ENCODE measurements at places on chromosomes 5 and 9.

GRCh38 chr5:13746026-13746425 is 198.5 kb downstream of the DNAH5 start:
- DNase-seq: no peak

DNA sequence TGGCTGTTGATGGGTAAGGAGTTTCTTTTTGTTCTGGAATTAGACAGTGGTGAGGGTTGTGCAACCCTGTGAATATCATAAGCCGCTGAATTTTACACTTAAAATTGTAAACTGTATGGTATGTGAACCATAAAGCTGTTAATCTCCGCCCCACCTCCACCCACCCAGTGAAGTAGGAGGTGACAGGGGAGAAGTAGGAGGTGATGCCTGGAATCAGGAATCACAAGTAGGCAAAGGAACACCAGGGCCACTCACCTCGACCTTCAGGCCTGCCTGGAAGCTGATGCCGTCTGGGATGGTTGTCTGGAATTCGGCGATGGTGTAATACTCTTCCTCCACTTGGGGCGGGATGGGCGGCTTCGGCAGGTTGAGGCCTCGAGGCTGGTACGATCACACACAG is 62.3 kb upstream of the UBTD2 start:
- no peak for DNase-seq

DNA sequence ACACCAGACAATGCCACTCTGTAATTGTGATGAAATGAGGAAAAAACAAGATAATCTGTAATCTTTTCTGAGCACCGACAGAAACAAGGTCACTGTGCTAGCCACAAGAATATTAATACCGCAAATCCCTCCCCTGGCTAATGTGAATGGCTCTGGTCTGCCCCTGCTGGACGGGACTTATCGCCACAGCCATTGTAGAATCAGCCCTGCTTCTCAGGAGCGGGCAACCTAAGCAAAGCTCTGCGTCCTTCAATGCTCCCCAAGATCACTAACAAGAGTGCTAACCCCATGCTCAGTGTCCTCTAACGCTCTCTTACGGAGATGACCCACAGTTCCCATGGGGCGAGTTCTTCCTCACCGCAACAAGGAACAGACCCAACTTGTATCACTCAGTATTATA is 42.7 kb downstream of the OR2V1 start:
- peak; percentile 58 for DNase-seq

GRCh38 chr9:5568868-5569267 is 58.5 kb downstream of the PDCD1LG2 start:
- DNase-seq: no peak

GRCh38 chr5:143921525-143922311 is 109.8 kb downstream of the HMHB1 start:
- DNase-seq: no peak

- DNase-seq: peak; percentile 96
Measured at GRCh38 chr9:613771-614347, 227.6 kb upstream of the DMRT1 start.

DNA sequence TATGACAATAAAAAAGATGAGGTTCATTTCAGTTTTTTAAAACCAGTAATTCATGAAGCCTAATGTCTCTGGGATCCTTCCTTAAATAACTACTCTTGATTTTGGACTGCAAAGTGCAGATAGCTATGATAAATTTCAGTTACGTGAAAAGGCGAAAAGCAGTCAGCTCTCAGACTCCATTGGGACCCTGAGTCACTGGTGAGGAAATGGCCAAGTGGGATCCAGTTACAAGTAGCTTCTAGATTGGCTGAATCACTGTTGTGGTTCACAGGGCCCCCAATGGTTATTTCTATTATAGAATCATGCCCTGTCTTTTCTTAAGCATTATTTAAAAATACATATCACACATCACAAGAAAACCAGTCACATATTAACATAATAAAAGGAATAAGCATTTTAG is 31.1 kb upstream of the PPP3R2 start:
- DNase-seq: peak; percentile 55

GRCh38 chr5:158060212-158060611 is 201.3 kb upstream of the CLINT1 start:
- no peak for DNase-seq

All from hematopoietic multipotent progenitor cell treated with erythropoietin and hydrocortisone succinate and interleukin-3 and kit ligand, for 4 days (in vitro differentiated cells).